ENCODE measurements at places on chromosomes 12 and 14.

DNA sequence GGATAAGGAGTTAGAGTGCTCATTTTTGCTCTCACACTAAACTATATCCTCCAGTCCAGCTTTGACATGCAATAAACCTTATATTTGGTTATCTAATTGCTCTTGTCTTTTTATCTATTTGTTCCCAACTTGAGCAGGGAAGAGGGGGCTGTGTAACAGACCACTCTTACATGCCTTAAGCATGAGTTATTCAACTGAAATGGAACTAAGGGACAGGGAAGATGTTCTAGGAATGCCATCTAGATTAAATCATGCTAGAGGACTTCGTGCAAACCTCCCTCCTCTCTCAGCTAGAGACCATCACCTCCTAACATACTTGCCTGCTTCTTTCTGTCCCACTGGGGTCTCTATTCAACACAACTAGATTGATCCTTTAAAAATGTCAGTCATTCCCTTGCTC is 20.6 kb downstream of the SPX start:
- H3K4me1 ChIP-seq = no peaks in the 10 kb centered on the region
- H3K27ac ChIP-seq = no peak overlapping the region
- no peak overlapping the region for H3K4me3 ChIP-seq
- H3K36me3 ChIP-seq = no peaks in the 10 kb centered on the region

GRCh38 chr12:2792671-2793500 is 1.9 kb upstream of the FKBP4 start:
- peaks cover 19% of the 10 kb centered on the region for H3K27me3 ChIP-seq
- peak overlapping the region; percentile 1 for H3K27ac ChIP-seq
- no peak for DNase-seq
- peak overlapping the region; percentile 85 for H3K4me3 ChIP-seq

DNA sequence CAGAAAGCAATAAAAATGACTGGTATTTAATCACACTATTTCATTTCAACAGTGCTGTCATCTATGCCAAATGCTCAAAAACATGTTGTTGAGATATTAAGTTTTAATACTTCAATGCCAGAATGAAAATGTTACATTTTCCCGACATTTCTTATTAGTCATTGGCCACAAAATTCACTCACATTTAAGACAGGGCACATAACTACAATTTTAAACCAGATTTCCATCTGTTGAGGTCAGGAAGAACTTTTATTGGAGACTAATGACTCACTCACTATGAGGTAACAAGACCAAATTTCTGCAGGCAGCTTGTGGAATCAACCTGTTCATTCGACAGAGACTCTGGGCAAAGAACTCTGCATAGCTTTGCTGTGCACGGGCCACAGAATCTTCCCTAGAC is 36.8 kb downstream of the PPTC7 start:
- peaks cover 15% of the 10 kb centered on the region for H3K4me1 ChIP-seq
- H3K36me3 ChIP-seq = peaks cover 29% of the 10 kb centered on the region
- no peak for DNase-seq
- H3K4me3 ChIP-seq = no peak overlapping the region

- no peak overlapping the region for H3K27ac ChIP-seq
- H3K4me1 ChIP-seq = peaks cover 5% of the 10 kb centered on the region
These were observed 2.2 kb downstream of the TBPL2 start for GRCh38 chr14:55438066-55438683.

GRCh38 chr14:91350813-91351511 is 66.7 kb downstream of the CCDC88C start:
- H3K4me1 ChIP-seq = peaks cover 72% of the 10 kb centered on the region
- DNase-seq = no peak
- H3K27me3 ChIP-seq = no peaks in the 10 kb centered on the region
- no peaks in the 10 kb centered on the region for H3K36me3 ChIP-seq
- H3K27ac ChIP-seq = peak overlapping the region; percentile 50
- no peak overlapping the region for H3K4me3 ChIP-seq

DNA sequence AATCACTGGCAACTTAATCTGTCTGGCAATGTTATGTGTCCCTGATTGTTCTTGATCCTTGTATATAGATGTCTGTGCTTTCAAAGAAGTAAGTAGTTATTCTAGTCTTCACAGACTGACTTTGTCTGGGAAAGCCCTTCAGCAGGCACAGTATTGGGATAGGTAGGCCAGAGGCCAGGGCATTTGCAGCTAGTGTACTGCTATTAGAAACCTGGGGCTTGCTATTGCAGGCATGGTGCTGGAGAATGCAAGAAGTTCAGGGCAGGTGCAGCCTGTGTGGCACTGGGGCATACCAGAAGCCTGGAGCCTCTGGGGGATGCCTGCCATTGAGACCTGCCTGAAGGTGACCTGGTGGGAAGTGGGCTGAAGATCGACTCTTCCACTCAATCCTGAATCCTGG is 96.3 kb downstream of the TMTC3 start:
- no peaks in the 10 kb centered on the region for H3K4me1 ChIP-seq
- no peaks in the 10 kb centered on the region for H3K36me3 ChIP-seq
- no peak overlapping the region for H3K27ac ChIP-seq
- no peak overlapping the region for H3K4me3 ChIP-seq
- no peak for DNase-seq

DNA sequence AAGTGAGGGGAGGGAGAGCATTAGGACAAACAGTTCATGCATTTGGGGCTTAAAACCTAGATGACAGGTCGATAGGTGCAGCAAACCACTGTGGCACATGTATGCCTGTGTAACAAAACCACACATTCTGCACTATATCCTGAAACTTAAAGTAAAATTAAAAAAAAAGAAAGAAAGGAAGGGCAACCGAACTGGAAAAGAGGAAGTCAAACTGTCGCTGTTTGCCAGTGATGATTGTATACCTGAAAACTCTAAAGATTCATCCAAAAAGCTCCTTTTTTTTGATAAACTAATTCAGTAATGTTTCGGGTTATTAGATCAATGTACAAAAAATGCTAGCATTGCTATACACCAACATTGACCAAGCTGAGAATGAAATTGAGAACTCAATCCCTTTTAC is 259.0 kb upstream of the ALG10 start:
- no peak for DNase-seq
- H3K4me3 ChIP-seq = no peak overlapping the region
- H3K4me1 ChIP-seq = no peaks in the 10 kb centered on the region
- H3K36me3 ChIP-seq = no peaks in the 10 kb centered on the region
- no peak overlapping the region for H3K27ac ChIP-seq
- H3K27me3 ChIP-seq = peaks cover 12% of the 10 kb centered on the region

- H3K27ac ChIP-seq = no peak overlapping the region
- H3K4me1 ChIP-seq = peaks cover 4% of the 10 kb centered on the region
- no peak overlapping the region for H3K4me3 ChIP-seq
- no peaks in the 10 kb centered on the region for H3K27me3 ChIP-seq
These were observed 17.5 kb downstream of the MTA1 start for GRCh38 chr14:105436891-105437722.

DNA sequence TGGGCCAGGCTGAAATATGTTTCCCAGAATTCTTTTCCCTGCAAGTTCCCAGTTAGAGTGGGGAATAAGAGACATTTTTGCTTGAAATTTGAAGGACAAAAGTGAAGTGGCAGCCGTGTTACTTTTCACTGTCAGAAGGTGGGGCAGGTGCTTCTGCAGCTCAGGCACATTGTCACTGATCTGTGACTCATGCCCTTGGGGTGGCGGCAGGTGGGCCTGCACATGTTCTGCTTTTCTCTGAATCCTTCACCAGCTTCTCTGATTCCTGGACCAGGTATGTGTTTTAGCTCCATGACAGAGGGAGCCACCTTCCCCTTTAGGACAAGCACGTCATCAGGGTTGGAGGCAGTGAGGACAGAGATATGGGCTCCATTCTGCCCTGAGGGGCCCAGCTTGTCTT is 11.7 kb upstream of the KCNA5 start:
- peaks cover 32% of the 10 kb centered on the region for H3K27me3 ChIP-seq
- DNase-seq = no peak
- no peaks in the 10 kb centered on the region for H3K36me3 ChIP-seq
- H3K4me3 ChIP-seq = no peak overlapping the region
- H3K27ac ChIP-seq = no peak overlapping the region
- H3K4me1 ChIP-seq = peaks cover 6% of the 10 kb centered on the region

DNA sequence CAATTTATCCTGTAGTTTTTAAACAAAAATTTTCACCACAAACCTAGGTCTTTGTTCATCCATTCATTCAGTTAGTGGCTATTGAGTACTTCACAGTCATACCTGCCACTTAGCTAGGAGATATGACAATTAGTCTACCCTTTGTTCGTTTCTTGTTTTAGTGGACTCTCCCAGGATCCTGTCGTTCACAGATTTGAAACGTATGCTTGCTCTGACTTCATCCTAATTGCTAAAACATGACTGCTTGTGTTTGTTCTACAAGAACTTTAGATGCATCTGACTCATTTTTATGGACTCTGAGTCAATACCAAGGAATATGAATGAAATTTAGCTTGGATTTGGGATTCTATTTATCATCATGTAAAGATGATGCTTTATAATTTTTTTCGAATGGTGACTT is 69.5 kb downstream of the TBC1D30 start:
- no peak for DNase-seq
- no peak overlapping the region for H3K27ac ChIP-seq
- H3K27me3 ChIP-seq = peaks cover 12% of the 10 kb centered on the region

- H3K4me3 ChIP-seq = no peak overlapping the region
- no peak for DNase-seq
- peaks cover 51% of the 10 kb centered on the region for H3K27me3 ChIP-seq
These were observed 130.3 kb upstream of the NOS1 start for GRCh38 chr12:117491711-117492110.

DNA sequence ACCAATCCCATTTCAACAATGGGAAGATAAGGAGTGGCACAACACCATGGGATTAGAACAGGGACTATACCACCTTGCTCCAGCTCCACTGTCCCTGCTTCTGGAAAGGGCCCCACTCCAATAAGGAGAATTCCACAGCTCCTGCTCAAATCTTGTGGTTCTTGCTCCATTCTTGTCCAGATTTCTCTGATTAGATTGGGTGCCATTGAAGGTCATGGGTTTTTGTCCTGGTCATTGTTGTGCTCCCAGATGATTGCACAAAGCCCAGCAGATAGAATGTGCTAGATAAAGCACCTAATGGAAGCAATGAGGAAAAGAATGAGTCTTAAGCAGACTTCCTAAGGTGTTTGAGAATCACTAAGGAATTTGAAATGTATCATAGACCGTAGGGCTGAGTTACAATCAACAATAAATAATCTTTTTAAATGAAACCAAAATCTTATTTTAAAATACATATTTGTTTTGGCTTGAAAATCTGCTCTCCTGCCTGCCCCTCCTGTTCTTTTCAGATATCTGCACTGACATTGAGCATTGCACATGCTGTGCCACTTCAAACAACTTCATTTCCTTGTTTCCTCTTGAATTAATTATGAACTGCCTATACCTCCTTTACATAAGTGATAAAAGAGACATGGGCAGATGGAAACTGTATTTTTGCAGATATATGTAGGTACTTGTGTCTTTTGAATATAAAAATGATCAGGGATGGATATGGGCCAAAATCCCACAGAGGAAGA is 115.9 kb downstream of the FGD4 start:
- no peak for DNase-seq
- no peak overlapping the region for H3K4me3 ChIP-seq
- H3K36me3 ChIP-seq = peaks cover 12% of the 10 kb centered on the region
- no peaks in the 10 kb centered on the region for H3K4me1 ChIP-seq

DNA sequence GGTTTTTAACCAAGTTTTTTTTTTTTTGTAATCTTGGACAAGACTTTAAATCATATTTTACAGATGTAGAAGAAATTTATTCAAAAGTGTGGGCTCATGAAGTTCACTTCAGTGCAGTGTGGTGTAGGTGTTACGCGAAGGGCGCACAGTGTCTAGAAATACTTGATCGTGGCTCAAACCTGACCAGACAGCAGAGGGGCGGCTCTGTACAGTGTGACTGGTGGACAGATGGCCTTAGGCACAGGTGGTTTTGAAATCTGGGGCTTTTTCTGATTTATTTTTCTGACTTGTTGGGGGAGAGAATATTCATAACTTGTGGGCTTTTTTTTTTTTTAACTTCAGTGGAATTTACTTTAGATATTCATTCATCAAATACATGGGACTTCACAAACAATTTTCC is 179.2 kb downstream of the PELI2 start:
- no peak for DNase-seq
- H3K4me1 ChIP-seq = peaks cover 5% of the 10 kb centered on the region
- H3K36me3 ChIP-seq = peaks cover 23% of the 10 kb centered on the region
- no peak overlapping the region for H3K27ac ChIP-seq

DNA sequence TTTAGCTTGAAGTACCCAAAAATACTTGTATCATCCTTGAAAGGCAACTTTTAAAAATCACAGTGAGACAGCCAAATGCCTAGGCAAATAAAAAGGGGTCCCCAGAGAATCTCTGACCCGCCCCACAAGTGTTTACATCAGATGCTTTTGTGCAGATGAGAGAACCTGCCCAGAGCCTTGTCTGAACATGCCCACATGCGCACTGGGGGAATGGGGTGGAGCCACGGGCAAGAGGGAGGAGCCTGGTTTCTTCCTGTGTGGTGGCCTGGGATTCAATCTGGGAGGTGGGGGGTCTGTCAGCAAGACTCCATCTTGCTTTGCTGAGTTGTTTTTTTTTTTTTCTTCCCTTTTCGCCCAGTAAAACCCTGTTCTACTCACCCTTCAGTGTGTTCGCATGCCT is 381.7 kb upstream of the CCDC196 start:
- peaks cover 6% of the 10 kb centered on the region for H3K27me3 ChIP-seq
- peaks cover 3% of the 10 kb centered on the region for H3K36me3 ChIP-seq
- H3K4me1 ChIP-seq = peaks cover 14% of the 10 kb centered on the region
- H3K27ac ChIP-seq = no peak overlapping the region
- DNase-seq = no peak

DNA sequence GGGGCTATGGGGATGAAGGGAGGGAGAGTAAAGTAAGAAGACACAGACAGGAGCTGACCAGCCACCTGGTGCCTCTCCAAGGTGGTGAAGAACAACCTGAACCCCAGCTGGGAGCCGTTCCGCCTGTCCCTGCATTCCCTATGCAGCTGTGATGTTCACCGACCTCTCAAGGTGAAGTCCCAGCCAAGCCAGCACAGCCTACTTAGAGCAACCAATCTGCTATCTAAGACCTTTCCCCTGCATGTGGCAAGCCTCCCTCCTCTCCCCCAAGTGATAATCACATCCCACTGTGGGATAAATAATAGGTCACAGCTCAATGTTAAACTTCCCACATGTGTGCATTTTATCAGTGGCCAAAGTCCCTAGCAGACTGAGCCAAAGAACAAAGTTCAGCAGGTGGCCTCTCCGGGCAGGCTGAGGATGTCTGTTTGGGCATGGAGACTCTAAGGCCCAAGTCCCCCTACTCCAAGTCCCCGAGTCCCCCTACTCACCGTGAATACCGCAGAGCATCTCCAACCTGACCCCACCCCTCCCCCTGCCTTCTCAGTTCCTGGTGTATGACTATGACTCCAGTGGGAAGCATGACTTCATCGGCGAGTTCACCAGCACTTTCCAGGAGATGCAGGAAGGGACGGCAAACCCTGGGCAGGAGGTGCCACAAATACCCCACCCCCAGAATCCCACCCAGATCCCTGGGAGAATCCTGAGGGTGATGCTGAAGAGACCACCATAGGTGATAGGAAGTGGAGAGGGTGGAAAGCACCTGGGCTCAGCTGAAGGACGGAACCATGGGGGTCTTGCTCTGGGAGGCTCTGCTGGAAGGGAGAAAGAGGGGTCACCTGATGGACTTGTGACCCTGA is 3.5 kb downstream of the CPNE6 start:
- DNase-seq = no peak
- no peak overlapping the region for H3K27ac ChIP-seq
- H3K27me3 ChIP-seq = peaks cover 23% of the 10 kb centered on the region

GRCh38 chr14:68814238-68814538 is 21.3 kb upstream of the ZFP36L1 start:
- no peak for DNase-seq
- no peaks in the 10 kb centered on the region for H3K27me3 ChIP-seq
- no peaks in the 10 kb centered on the region for H3K36me3 ChIP-seq

GRCh38 chr14:65100922-65101541 is 1.3 kb downstream of the MAX start:
- H3K27ac ChIP-seq = peak overlapping the region; percentile 82
- no peaks in the 10 kb centered on the region for H3K27me3 ChIP-seq
- no peak for DNase-seq
- peak overlapping the region; percentile 87 for H3K4me3 ChIP-seq
- peaks cover 18% of the 10 kb centered on the region for H3K36me3 ChIP-seq

Measured in type B pancreatic cell (in vitro differentiated cells).